ENCODE measurements at places on chromosomes 3 and 15. TPM values are rescaled to one million over a fixed set of nuclear protein-coding genes. Genes with fewer than 3 reads are reported as not detected.

The USP3 gene
- total RNA-seq: 35.7 TPM

The IGSF11 gene
- total RNA-seq: 0.11 TPM

GRCh38 chr3:187888701-187889100 is 143.4 kb upstream of the BCL6 start:
- no peak for DNase-seq

- DNase-seq: no peak
Observed at GRCh38 chr3:100486808-100487207, 5.6 kb upstream of the TMEM45A start.

DNA sequence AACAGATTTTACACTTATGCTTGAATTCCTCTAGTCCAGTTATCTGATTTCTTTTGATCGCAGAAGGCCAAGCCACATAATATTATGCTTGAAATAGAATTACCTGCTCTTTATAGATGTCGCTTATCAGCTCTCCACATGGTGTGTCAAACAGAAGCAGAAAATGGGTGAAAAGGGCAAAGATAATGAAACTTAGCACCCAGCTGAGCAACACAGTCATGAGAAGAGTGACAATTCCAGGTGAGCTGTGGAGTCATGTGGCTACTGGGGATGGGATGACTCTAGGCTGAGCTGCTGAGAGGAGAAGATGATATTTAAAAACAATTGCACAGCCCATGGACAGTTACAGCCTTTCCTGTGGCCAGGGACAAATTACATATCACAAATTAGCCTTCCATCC is 398.7 kb upstream of the PDZRN3 start:
- no peak for DNase-seq

DNA sequence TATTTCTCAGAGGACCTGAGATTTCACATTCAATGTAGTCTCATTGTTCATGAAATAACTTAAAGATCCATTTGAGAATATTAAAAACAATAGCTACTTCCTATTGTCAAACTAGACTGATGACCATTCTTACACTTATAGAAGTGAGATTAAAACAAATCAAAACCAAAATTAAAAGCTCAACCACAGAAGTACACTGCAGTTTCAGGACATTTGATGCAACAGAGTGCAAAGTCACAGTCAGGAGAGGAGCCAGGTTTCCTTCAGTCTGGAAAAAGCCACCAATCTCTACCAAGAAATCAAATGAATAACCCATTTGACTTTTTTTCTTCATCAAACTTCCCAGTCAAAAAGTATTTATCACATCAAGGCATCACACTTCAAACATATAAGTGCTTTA is 5.5 kb downstream of the CCPG1 start:
- DNase-seq: no peak

DNA sequence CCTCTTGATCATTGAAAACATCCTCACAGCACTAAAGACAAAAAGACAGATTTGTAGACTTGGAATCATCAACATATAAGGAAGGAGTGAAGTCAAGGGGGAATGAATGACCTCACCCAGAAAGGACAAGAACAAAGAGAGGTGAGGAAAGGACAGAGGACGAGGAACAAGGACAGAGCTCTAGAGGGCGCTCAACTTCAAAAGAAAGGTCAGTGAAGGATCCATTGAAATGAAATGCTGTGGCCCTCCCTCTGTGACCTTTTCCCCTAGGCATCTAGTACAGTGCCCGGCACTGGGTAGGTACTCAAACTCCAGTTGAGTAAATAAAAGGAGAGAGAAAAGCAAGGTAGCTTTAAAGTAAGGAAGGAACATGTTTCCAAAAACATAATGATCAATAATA is 2.6 kb downstream of the ATP8B4 start:
- DNase-seq: peak; percentile 34

DNA sequence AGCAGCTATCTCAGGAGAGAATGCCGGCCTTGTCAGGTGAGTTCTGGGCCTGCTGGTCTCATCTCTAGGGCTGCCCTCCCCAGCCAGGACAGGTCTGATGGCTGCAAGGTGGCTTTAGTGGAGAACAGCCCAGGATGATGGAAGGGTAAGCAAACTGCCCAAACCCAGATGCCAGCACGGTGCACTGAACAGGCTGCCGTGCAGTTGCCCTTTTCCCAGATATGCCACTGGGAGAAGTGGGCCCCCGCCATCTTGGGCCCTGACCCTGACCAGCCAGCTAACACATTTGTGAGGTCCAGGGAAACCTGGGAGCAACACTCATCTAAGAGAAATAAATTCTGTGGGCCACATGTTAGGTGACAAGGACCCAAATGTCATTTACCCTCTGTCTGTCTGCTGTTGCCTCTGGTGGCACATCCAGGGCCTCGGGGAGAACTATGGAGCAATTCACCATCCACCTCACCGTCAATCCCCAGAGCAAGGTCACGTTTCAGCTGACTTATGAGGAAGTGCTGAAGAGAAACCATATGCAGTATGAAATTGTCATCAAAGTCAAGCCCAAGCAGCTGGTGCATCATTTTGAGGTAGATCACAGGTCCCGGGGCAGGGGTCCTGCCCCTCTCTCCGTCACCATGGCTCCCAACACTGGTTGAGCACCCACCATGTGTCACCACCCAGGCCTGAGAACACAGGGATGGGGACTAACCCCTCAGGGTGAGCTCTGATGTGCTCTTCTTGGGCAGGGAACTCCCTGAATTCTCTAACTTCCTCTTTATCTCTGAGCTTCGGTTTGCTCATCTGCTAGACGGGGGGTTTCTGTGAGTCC is 1.8 kb downstream of the ITIH1 start:
- no peak for DNase-seq

DNA sequence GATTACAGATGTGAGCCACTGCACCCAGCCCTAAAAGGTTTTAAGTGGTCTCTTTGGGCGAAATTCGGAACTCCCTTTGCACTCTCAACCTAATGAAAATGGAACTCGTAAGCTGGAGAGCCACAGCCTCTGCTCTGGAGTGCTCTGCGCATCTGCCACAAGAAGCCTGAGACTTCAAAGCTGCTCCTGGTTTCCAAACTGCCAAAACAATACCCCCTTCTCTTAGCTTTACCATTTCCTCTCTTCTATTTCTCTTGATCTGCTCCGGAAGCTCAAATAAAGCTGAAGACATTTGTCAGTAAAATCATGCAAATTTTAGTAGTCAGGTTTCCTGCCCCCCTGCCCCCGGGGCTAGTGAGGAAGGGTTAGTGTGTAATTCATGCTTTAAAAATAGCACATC is 312.7 kb downstream of the MFSD1 start:
- DNase-seq: no peak

The CPLX3 gene
- total RNA-seq: not detected

- peak; percentile 85 for DNase-seq
Observed at GRCh38 chr15:67134067-67134838, 68.9 kb downstream of the SMAD3 start.

DNA sequence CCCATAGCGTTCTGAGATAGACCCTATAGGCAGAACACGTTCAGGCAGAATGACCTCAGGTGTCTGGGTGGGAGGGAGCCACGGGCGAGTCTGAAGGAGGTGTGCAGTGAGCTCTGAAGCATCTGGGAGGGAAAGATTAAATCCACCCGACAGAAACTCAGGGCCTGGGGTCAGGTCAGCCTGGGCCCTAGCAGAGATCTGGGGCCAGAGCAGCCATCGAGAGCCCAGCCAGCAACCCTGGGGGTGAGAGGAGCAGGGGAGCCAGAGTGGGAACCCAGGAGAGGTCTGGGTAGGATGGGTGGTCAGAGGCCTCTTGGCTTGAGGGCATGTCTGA is 22.1 kb downstream of the SNX33 start:
- DNase-seq: no peak

- DNase-seq: peak; percentile 91
Observed at GRCh38 chr3:133038089-133038730, at the start of gene TMEM108. TMEM108 (plus strand) TSS chr3:133038391.

DNA sequence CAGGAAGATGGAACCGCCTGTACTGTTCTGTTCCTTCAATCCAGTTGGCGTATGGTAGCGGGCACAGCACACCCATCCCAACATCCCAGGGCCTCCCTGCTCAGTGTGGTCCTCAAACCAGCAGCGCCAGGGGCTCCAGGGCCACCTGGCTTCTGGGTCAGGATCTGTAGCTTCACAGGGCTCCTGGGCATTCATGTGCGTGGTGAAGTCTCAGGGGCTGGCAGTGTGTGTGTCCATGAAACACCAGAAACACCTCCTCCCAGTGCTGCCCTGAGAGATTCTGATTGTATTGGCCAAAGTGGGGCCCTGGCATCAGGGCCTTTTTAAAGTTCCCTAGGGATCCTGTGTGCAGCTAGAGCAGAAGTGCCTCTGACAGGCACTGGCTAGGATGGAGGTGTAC is 42.1 kb downstream of the ABTB1 start:
- no peak for DNase-seq

DNA sequence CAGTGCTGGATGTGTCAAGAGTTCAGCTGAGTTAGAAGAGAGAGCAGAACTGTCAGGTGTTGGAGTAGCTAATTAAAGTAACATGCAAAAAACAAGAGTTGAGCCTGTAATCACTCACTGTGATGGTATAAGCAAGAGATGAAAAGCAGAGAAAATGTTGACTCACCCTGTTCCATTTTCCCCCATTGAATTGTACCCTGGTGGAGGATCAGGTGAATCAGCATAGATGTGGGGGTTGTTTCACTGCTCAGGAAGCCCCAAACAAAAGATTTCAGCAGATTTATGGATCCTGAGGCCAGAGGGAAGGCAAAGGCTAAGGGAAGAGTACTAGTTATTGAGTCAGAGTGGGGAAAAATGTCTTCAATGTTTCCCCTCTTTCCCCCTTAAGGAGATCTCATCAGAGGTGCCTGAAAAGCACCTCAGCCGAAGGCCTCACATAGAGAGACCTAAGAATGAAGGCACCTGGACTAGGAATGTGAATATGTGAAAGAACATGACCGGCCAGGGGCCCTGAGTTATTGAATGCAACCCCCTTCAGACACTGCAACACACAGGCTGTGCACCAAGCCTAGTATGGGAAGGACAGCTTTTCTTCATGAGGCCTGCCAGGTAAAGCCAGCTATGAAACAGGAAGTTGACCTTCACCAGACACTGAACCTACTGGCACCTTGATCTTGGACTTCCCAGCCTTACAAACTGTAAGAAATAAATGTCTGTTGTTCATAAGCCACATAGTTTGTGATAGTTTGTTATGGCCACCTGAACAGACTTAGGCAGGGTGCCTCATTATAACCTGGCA is 90.1 kb downstream of the TMCO5A start:
- DNase-seq: no peak

GRCh38 chr15:62558640-62559380 is 393.7 kb upstream of the C2CD4B start:
- no peak for DNase-seq

GRCh38 chr3:139617672-139618268 is 60.0 kb downstream of the NMNAT3 start:
- no peak for DNase-seq

The FMN1 gene
- 5.7 TPM for total RNA-seq

GRCh38 chr3:65448120-65448519 is 590.6 kb downstream of the MAGI1 start:
- DNase-seq: no peak

The OSTN gene
- 0.11 TPM for total RNA-seq

DNA sequence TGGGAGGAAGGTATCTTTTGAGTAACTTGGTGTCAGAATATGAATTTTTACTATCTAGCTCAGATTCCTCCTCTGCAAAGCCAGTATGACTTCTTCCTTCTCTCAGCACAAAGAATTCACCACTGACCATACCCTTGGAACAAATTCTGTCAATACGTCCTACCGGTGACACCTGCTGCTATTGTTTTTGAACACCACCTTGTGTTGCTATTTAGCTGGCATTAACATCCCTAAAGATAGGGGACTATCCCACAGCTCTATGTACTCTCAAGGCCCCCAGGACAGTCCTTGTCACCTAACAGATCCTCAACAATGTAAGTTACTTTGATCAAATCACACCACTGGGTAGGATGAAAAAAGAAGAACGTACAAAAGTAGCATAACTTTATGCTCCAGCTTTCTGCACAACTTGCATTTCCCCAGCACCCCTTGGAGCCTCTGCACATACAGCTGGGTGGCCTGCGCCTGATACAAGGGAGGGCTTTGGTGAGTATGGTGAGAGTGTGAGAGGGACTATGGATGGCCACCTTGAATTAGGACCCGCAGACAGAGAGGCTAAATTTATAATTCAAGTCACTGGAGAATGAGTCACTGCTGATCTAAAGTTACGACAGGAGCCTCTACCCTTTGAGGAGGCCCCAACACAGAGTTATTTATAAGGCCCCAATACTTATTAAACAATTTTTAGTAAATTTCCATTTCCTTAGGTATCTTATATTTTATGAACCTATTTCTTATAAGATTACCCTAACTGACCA is 2.3 kb upstream of the COLQ start:
- no peak for DNase-seq

The CCDC39 gene
- not detected for total RNA-seq

GRCh38 chr3:114958930-114959329 is 188.2 kb downstream of the ZBTB20 start:
- no peak for DNase-seq

- DNase-seq: peak; percentile 50
Observed at GRCh38 chr15:100113351-100114080, 228.3 kb downstream of the ADAMTS17 start.

The SSUH2 gene
- 0.27 TPM for total RNA-seq

The TRNT1 gene
- total RNA-seq: 29.6 TPM

DNA sequence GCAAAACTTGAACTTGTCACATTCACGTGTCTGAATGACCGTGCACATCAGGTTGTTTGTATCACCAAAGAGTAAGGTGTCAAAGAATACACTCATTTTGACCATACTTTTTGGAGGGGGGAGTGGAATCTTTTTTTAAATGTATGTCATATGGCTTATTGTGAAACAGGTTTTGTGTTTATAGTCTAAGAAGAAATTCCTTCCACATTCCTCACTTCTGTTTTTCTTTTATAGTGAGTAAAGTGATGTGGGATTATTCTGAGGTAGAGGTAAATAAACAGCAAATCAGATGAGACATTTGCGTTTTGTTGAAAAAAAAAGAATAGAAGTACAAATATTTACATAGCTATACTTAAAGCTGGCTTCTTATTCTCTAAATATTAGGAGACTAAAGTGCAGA is 33.0 kb downstream of the SRP14 start:
- DNase-seq: no peak

The A4GNT gene
- not detected for total RNA-seq

- DNase-seq: no peak
Observed at GRCh38 chr3:12644331-12644937, 19.5 kb downstream of the RAF1 start.

- DNase-seq: no peak
Observed at GRCh38 chr15:29270169-29270955, 740 bp upstream of the NSMCE3 start.

Data from Daoy (cell line).